Activated naive CD8-positive, alpha-beta T cell treated with anti-CD3 and anti-CD28 coated beads for 36 hours (primary cell): ENCODE measurements at places on chromosomes 4 and X. TPM values are rescaled to one million over a fixed set of nuclear protein-coding genes. Genes with fewer than 3 reads are reported as not detected.
A peak's percentile ranks its signal among the peaks of the same experiment; 100 is the strongest.

GRCh38 chr4:102575369-102576129 lies 74.4 kb downstream of the NFKB1 start:
- no peak for DNase-seq

DNA sequence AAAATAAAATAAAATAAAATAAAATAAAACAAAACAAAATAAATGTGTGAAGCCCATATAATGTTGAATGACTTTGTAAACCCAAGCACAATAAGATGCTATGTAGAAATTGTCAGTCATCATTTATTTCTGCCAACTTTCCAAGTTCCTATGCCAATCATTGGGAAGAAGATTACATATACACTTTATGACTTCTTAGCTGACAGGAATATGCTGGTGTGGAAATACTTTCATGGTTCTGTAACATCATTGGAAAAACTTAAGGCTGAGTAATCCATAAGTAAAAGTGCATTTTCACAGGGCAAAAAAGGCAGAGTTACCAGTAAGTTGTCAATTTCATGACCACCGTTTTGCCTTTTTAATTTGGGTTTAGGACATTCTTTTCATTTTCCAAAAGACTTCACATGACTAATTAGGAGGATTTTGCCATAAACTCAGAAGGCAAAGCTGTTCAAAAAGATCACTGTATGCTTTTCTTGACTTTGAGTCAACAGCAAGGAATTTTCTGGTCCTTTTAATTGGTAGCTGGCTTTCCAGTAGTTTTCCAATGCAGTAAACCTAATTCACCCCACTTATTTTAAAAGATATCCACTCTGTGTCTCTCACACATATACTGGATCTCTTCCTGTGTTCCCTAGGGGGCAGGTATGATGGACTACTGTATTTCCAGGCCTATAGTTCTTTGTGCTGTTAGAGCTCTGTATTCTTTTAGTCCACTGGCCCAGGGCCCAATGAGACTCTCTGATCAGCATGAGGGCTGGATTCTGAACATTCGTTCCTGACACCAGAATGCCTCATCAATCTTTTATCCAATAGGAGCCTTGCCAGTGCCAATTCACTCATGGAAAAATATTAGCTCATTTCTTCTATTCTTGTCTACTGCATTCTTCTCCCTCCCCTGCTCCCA lies 26.2 kb upstream of the SCRG1 start:
- DNase-seq: no peak

DNA sequence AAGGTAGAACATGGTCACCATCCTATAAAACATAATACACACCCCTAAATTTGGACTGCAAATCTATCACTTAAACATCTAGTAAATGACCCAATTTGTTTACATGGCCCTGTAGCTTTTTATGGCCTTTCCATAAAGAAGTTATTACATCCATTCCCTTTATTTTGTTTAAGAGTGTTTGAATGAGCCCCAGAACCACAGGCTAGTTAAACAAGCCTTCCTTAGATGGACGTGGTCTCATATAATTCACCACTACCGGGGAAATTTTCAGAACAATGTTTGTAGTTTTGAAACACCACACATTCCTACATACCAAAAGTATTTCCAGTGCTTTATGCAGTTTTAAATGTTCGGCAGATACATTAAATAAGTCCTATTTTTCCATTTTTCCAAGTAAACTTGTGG lies 12.3 kb downstream of the PDGFC start:
- no peak for DNase-seq

DNA sequence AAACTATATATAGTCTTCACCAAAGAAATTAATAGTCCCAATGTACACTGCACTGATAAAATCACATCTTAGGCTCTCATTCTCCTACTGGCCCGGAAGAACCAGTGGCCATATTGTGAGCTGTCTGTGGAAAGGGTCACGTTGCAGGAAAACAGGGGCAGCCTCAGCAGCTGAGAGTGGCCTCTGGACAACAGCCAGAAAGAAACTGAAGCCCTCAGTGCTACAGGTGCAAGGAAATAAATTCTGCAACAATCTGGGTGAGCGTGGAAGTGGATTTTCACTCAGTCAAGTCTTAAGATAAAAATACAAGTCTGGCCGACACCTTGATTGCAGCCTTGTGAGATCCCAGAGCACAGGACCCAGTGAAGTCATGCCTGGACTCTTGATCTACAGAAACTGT lies 3.2 kb upstream of the SLC25A14 start:
- no peak for DNase-seq

GRCh38 chrX:115177932-115178331 lies 11.3 kb upstream of the RBMXL3 start:
- no peak for DNase-seq

GRCh38 chr4:151227172-151227571 lies 49.8 kb upstream of the PRSS48 start:
- no peak for DNase-seq

DNA sequence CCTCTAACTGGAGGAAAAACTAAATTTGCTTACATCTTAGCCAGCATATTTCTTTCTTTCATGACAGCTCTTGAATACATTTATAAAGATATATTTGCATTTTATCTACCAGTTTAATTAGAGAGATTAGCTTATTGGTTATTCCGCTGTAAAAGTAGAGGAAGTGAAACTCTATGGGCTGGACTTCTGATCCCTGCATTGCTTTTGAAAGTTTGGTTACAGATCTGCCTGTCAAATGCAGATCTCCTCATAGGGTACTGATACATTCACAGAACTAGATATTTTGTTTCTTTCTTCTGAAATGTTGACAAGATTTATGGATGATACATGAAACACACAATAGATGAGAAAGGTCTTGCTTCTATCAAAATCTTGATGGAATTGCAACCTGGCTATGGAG lies 581.4 kb upstream of the AADAT start:
- no peak for DNase-seq

DNA sequence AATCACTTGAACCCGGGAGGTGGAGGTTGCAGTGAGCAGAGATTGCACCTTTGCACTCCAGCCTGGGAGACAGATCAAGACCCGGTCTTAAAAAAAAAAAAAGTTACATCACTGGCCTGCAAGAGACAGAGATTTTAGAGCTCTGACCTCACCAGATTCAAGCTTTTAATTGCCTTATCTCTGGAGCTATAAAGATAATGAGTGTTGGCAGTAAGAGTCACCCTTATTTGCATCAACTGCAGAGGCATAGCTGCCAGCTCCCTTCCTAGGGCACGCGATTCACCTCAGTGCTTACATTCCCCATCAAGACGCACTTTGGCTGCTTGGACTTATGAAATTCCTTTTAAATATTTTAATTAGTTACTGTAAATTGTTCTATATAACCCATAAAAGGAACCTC lies 12.5 kb upstream of the SPATA4 start:
- no peak for DNase-seq

DNA sequence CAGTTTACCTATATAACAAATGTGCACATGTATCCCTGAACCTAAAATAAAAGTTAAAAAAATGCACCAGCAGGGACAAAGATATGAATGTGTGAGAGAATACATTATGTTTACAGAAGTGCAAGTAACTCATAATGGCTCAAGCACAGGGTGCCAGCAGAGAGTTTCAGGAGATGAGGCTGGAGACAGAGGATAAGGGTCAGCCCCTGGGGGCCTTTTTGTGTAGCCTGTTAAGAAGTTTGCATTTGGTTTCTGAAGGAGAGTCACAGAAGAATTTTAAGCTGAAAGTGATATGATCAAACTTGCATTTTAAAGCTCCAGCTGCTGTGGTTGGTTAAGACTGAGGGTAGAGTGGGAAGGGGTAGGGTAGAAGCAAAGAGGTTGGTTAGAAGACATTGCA lies 48.6 kb upstream of the CAPN6 start:
- no peak for DNase-seq

GRCh38 chr4:56739066-56739777 lies 58.1 kb upstream of the HOPX start:
- DNase-seq: no peak

- DNase-seq: no peak
Observed at GRCh38 chr4:168433571-168433970, 46.7 kb downstream of the DDX60L start.

The PCDH10 gene
- not detected for total RNA-seq

GRCh38 chrX:42472727-42473126 lies 305.2 kb downstream of the PPP1R2C start:
- no peak for DNase-seq

The GAGE12F gene
- total RNA-seq: not detected

DNA sequence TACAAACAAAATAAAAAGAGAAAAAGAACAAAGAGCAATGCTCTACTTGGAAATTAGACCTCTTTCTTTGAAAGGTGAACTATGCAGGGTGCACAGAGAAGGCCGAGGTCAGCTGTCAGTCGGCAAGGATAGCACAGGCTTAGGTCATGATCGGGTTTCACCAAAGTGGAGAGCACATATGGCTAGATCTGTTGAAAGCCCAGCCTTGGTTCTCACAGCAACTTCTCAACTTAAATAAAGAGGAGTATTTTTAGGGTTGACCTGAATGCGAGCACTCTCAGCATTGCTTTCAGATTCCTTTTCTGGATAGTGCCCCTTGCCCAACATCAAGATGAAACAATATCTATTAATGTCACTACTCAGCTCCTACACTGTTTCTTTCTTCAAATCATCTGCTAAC lies 122.9 kb upstream of the GPC4 start:
- DNase-seq: no peak

The KIF4A gene
- total RNA-seq: 23.9 TPM

GRCh38 chr4:7007142-7007907 lies 35.8 kb upstream of the TADA2B start:
- DNase-seq: no peak

DNA sequence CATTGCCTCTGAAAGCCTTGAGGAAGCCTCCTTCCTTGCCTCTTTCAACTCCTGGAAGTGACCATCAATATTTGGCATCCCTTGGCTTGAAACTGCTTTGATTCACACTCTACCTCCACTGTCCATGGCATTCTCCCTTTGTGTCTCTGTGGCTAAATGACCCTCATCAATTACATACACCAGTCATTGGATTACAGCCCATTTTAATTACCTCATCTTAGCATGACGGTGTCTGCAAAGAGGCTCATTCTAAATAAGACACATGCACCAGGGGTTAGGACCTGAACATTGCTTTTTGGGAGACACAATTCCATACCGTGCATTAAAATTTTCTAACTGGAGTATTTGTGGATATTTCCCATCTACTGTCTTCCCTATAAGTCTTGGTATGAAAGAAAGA lies 60.7 kb upstream of the FAM9A start:
- DNase-seq: no peak

- peak; percentile 70 for DNase-seq
Observed at GRCh38 chr4:68373513-68373912, 23.6 kb upstream of the YTHDC1 start.

The TEX13B gene
- total RNA-seq: not detected
